ENCODE measurements at places on chromosomes 11 and 22.

DNA sequence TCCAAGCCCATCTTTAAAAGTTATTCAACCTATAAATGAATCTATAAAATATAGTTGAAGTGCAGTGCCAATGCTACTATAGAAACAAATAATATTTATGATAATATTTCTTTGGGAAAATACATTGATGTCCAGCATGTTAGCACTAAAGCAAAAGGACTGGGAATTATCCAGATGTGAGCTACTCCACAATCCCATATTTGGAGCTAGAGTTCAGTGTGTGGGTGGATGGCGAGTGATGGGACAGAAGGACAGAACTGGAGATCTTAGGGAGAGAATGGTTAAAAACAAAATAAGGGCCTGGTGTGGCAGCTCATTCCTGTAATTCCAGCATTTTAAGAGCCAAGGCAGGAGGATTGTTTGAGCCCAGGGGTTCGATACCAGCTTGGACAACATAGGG is 216.8 kb downstream of the TMEM135 start:
- no peak for DNase-seq

DNA sequence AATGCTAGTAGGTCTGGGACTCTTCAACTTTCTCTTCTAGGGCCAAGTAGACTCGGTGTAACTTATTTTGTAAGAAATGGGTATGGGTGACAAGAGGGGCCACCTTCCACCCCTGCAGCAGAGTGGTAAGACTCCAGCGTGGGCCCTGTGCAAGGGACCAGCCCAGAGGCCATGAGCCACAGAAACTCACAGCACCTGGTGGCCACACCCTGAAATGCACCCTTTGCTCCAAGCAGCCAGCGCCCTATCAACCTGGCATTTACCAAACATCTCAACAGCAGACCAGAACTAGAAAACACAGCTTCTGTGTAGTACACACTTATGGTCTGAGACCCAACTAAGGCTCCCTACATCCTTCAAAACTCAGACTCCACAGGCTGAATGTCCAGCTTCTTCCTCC is 5.7 kb downstream of the CDCA5 start:
- DNase-seq = peak; percentile 42

- DNase-seq = no peak
These were observed 752.7 kb downstream of the METTL15 start for GRCh38 chr11:28860893-28861292.

- no peak for DNase-seq
These were observed 16.8 kb upstream of the LDLRAD3 start for GRCh38 chr11:35927104-35927503.

DNA sequence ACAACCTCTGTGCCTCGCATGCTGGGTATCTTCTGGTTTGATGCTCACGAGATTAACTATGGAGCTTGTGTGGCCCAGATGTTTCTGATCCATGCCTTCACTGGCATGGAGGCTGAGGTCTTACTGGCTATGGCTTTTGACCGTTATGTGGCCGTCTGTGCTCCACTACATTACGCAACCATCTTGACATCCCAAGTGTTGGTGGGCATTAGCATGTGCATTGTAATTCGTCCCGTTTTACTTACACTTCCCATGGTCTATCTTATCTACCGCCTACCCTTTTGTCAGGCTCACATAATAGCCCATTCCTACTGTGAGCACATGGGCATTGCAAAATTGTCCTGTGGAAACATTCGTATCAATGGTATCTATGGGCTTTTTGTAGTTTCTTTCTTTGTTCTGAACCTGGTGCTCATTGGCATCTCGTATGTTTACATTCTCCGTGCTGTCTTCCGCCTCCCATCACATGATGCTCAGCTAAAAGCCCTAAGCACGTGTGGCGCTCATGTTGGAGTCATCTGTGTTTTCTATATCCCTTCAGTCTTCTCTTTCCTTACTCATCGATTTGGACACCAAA is 516 bp downstream of the OR52J3 start:
- no peak for DNase-seq

- DNase-seq = no peak
These were observed 38.3 kb downstream of the PDGFB start for GRCh38 chr22:39206491-39206890.

DNA sequence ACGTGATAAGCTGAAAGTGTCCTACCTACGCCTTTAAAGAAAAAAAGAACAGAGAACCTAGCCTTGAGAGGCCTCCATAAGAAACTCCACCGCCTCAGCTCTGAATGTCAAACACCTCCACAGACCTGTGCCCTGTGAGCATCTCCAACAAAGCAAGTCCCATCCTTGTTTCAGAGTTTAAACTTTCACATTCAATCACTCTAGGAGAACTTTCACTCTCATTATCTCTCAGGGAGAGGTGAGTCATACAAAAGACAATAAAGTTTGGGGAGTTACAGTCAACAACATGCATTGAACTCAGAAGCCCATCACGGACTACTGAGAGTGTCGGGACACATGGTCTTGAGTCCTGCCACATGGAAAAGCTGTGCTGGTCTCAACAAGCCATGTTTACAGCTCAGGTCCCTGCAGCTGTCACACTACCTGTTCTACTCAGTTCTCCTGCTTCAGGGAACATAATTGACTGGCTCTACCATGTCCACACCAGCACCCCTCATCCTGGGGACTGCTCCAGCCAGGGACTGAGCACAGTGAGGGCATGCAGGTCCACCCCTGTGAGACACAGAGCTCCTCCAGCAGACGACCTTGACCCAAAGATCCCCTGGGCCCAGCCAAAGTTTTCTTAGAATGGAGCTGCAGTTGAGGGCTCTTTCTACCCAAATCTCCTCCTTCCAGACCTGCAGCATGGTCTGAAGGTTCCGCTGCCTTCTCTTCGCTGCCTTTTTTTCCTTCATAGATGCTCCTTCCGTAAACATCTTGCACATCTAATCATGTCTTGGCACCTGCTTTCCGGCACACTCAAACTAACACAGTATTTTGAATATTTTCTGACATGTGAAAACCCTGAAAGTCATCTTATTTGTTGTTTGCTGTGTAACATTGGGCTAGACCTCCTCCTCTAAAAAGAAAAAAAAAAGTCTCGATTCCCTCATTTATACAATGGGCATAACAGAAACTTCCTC is 114.9 kb downstream of the ETS1 start:
- no peak for DNase-seq

DNA sequence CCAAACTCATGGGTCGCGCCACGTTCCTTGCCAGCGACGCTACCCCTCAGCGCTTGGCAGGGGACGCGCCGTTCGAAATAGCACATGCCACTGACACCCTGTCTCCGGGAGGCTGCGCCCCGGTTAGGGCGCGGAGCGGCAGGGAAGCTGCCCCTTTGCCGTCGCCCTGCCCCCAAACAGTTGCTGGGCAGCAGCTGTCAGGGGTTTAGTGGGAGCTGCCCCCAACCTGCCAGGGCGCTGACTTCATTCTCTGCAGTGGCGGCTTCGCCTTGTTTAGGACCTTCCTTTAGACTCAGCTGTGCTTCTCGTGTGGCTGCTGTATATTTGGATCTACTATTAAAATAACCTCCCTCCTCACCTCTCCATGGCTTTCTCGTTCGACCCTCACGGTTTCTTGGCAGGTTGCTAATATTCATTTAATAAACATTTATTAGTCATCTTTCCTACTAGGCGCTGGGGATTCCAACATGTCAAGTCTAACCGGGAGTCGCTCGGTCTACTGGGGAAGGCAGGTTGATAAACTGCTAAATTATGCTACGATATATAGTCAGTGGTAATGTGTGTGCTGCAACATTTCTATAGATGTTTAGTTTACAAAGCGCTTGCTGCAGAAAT is 782 bp downstream of the TMEM109 start:
- no peak for DNase-seq

GRCh38 chr11:45655012-45655283 is 10.5 kb downstream of the CHST1 start:
- no peak for DNase-seq

GRCh38 chr22:39239561-39240423 is 5.0 kb downstream of the PDGFB start:
- no peak for DNase-seq
